ENCODE measurements at places on chromosomes 11 and 22.

DNA sequence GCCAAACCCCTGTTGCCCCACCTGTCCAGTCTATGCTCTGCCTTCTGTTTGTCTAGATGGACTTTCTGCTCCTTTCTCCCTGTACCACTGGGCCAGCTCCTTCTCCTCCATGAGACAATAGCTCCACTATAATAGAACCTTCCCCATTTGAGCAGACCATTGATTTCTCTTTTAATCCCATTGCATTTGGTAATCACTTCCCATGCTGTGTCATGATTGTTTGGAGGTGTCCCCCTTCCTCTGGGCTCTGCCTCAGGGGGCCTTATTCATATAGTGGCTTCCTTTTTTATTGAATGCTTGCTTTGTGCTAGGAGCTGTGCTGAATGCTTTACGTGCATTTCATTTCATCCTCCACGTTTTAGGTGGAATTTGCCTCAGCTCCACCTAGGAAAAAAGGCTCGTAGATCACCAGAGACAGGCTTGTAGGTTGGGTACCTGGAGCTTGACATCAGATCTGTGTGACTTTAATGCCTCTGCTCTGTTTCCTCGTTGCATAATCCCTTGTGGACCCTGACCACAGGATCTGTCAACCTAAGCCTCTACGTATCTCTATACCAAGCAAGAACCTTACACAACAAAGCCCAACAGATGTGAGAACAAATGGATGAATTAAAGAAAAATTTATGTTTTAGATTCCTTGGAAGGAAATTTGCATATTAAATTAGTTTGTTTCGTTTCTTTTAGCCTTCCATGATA, 106.2 kb upstream of the RASSF10 start:
- no peak for DNase-seq

GRCh38 chr11:58647141-58647699, 24.8 kb downstream of the CNTF start:
- DNase-seq: no peak

- DNase-seq: no peak
Observed at GRCh38 chr11:121012091-121012490, 11.8 kb upstream of the TBCEL start.

DNA sequence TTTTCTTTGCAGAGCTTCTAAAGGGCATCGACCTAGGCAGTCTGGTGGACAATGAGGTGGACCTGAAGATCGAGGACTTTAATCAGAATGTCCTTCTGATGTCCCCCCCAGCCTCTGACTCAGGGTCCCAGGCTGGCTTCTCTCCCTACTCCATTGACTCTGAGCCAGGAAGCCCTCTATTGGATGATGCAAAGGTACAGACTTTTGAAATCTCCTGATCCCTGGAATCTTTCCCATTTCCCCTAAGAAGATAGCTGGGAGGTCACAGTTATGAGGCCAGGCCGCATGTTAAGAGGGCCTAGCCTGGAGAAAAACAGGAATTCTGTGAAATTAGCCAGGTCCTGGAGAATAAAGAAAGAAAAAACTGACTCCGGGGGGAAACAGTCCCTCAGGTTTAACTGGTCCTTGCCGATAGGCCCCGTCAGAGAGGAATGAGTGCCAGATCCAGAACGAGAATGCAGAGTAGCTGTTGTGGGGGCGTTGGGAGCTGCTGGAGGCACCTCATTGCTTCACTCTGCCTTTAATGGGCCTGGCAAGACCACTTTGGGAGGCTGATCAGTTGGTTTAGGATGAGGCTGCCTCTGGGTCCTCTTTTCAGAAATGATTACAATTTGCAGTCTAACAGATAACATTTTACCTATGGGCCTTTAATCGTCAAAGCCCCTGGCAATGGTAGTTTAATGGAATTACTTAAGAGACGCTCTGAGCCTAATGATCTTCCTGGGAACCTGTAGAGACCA, 39.2 kb downstream of the SHISA8 start:
- DNase-seq: no peak

GRCh38 chr11:19546325-19546724, 166.3 kb upstream of the NAV2 start:
- DNase-seq: no peak

Measured in naive thymus-derived CD4-positive, alpha-beta T cell (primary cell).